ENCODE measurements at places on chromosomes 2 and 18. TPM values are rescaled to one million over a fixed set of nuclear protein-coding genes. Genes with fewer than 3 reads are reported as not detected.
A peak's percentile ranks its signal among the peaks of the same experiment; 100 is the strongest.

- no peak for DNase-seq
These were observed 16.3 kb upstream of the GAL3ST2 start for GRCh38 chr2:241760301-241760771.

The POTEJ gene
- 0.06 TPM for polyA plus RNA-seq

DNA sequence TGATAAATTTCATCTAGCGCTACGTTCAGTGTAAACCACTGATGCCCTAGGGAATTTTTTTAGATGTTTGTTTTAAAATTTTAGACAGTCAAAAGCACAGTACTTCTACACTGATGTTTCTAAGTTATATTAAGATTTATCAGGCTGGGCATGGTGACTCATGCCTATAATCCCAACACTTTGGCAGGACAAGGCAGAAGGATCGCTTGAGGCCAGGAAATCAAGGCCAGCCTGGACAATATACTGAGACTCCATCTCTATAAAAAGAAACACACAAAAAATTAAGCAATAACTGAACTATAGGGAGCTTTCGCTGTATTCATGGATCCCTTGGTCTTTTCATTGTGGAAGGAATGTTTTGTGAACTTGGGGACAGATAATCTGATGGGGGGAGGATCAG, 50.6 kb upstream of the MAPRE2 start:
- DNase-seq = no peak

DNA sequence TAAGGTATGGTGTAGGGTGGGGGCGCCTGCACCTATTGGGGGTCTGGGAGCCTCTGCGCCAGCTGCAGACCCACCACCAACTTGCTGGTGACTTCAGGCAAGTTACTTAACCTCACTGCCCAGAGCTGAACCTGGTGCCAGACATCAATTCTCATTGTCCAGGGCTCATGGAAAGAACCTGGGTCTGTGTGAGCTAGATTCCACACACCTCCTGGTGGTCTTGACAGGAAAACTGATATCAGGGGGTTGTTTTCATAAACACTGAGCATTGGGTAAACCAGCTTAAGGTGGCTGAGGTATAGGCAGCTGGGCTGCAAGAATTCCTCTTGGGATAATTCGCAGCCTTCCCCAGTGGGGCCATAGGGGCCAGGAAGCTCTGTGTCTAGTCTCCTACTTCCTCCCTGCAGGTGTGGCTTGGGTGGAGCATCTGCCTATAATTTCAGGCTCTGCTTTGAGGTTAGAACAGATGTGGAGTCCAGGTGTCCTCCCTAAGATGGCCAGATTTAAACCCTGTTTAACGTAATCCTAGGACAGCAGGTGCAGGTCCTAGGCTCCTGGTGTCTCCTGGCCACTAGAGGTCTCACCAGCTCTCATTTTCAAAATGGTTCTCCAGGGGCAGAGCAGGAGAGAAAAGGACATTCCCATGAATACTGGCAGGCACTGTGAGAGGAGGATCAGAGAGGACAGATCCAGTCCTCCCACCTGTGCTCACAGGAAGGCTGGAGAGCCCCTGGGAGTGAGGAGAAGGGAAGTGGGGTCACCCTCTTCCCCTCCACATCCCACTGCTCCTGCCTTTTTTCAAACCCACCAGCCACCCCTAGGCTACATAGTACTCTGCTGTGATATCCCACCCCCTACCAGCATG, 100.4 kb upstream of the SMAD2 start:
- DNase-seq = peak; percentile 46

DNA sequence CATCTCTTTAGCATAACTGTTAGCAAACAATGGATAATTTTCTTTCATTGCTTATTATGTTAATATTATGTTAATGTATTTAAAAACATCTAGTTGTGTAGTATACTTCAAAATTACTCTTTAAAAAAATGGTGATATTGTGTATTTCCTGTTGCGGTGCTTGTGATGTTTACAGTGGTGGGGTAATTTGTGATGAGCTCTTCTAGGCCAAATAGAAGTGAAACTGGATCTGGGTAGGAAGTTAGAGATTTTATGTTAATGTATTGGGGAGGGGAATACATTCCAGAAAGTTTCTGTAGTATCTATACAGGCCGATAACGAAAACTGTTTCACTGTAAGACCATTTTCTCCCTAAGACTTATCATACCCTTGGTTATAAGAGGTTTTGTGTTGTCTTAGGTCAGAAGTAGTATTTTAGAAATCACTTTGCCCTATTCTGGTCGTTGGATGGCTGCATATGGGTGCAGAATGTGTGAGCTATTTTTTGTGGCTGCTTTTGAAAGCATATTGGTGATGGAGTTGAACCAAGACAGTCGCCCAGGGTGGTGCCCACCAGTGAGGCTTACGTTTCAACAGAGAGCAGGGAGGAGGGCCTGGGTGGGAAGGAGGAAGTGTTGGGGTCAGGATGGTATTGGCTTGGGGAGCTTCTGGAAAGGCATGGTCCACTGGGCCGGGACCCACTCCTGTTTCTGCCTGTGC, 5.8 kb downstream of the TSHZ1 start:
- DNase-seq = no peak

The NT5DC4 gene
- polyA plus RNA-seq = 0.09 TPM

DNA sequence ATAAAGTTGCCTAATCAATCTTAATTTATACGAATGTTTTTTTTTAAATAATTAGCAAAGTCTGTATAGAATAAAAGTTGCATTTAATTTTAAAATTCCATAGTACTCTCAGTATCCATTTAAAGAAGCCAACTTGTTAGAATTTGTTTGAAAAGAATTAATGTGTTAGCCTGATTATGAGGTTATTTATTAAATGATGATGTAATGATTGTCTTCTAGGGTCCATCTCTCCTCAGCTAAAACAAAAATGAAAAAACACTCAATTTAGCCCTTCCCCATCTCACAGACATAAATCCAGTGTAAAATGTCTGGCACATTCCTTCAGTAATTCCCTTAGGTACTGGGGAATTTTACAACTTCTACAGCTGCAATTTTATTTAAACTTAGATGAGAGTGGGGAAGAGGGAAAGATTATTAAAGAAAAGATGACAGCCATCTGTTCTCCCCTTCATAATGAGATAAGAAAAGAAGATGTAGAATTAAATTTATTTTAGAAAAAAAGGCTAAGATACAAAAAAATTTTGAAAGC, 68.6 kb downstream of the BARD1 start:
- peak; percentile 5 for DNase-seq

The AFF3 gene
- 3.5 TPM for polyA plus RNA-seq

GRCh38 chr2:160213511-160213910, 13.4 kb upstream of the ITGB6 start:
- no peak for DNase-seq

The SERPINB4 gene
- not detected for polyA plus RNA-seq
